ENCODE measurements at places on chromosomes 16 and 17.

DNA sequence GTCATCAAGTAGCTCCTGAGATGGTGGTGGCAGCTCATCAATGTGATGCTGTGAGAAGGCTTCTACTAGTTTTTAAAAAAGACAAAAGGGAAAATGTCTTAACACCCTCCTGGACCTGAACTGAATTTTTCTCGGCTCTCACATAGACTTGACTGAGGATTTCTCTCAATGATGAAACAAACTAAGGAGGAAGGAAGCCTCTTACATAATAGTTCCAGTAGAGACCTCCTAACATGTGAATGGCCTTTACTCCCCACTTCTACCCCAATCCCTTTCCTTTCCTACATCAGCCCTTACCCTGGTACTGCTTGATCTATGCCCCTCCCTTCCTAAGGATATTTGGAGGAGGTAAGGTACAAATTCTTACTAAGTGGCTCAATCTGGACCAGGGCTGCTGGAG is 54.8 kb upstream of the MTMR4 start:
- DNase-seq, result no peak

DNA sequence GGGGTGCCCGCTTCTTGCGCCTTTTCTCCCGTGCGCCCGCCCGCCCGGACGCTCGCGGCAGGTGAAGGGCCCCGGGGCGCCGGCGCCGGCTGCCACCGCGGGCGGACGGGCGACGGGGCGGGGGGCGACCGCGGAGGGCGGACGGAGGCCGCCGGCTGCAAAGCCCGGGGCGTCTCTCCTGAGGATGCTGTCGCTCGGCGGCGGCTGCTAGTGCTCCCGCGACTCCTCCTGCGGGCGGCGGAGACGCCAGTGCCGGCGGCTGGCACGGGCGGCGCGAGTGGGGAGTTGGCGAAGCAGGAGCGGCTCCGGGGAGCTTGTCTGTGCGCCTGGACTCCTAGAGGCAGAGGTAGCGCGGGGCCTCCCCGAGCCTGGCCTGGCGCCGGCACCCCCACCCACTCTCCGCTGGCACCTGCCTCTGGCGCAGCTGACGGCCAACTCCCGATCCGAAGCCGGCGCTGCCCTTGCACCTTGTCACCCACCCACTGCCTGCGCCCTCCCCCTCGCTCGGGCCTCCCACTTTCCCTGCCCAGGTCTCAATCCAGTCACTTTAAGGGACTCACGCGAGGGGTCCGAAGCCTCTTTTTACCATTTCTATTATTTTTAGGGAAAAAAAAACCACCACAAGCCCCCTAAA is at the start of gene FAM20A:
FAM20A (minus strand) TSS at position 437 of the 634 bp plus-strand sequence. CDS start 701 bp downstream, outside the sequence.
- DNase-seq, result peak; percentile 69

GRCh38 chr17:29619251-29619650 is 3.5 kb downstream of the CORO6 start:
- DNase-seq, result peak; percentile 52

DNA sequence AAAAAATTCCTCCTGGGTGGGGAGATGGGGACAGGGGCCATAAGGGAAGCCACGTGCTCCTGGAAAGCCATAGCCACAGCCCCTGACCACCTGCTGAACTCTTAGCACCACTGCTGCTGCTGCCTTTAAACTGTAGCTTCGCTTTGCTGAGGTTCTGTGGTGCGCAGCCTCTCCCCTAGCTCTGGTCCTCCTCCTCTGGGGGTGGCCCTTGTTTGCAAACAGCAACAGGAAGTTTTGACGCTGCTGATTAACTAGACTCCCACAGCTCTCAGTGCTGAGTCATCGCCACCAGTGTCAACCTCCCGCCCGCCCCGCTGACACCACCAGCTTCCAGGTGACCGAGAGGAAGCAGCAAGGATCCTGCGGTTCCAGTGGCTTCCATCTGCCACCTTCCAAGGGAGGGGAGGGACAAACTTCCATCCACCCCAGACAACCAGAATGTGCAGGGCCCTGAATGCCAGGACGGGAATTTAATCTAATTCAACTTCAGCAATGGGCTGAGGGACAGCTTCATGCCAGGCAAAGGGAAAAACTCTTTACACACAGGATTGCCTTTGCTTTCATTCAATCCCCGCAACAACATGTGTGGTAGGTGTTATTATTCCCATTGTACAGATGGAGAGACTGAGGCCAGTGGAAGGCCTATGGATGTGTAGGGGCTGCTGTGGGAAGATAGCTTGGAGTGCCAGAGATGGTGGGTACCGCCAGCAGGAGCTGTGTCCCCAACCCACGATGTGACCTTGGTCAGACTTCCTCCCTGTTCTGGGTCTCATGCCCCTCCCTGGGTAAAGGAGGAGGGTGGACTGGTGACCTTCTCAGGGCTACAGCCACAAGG is 8.1 kb upstream of the KIFC3 start:
- peak; percentile 95 for DNase-seq

DNA sequence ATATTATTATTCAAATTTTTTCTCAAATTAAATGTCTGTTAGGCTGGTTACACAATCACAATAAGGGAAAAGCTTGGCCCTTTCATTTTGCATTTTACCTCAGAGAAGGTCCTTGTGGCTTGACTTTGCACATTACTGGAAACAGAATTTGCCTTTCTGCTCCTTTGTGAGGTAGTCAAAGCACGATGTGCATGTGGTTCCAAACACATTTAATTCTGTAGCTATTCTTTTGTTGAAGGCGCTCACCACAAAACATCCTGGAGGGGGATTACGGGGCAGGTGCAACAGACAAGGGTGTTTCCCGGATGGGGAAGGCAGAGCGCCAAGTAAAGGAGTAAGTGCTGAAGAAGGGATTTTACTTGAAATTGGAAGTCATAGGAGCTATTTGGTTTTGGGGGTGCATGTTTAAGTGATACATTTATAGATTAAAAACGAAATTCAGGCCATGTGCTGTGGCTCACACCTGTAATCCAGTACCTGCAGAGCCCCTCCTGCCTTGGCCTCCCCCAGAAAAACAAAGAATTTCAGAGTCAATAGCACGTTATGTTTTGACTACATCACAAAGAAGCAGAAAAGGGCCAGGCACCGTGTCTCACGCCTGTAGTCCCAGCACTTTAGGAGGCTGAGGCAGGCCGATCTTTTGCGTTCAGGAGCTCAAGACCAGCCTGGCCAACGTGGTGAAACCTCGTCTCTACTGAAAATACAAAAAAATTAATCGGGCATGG is 31.2 kb upstream of the TENT4B start:
- no peak for DNase-seq

- DNase-seq, result no peak
Measured at GRCh38 chr17:34639706-34640425, 60.5 kb downstream of the TMEM132E start.

DNA sequence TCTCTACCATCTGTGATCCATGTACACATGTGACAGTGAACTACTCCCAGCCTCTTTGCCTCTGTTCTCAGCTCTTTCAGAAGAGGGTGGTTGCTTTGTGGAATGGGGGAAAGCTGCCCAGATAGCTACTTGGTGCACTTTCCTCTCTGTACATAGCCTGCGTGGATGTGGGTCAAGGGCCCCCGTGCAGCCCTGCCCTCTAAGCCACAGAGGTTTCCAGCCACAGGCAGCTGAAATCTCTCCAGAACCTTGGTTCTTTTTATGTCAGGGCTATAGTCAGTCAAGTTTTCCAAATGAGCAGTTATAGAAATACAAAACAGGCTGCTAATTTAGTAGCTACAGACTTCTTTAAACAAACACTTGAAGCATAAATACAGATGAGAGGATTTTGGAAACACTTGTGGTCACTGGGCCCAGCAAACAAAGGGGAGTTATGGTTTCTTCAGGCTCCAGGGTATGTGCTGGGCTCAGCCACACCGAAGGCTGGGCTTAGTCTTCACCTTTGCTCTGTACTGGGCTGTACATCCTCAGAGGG is 199.7 kb upstream of the ASIC2 start:
- DNase-seq, result no peak

DNA sequence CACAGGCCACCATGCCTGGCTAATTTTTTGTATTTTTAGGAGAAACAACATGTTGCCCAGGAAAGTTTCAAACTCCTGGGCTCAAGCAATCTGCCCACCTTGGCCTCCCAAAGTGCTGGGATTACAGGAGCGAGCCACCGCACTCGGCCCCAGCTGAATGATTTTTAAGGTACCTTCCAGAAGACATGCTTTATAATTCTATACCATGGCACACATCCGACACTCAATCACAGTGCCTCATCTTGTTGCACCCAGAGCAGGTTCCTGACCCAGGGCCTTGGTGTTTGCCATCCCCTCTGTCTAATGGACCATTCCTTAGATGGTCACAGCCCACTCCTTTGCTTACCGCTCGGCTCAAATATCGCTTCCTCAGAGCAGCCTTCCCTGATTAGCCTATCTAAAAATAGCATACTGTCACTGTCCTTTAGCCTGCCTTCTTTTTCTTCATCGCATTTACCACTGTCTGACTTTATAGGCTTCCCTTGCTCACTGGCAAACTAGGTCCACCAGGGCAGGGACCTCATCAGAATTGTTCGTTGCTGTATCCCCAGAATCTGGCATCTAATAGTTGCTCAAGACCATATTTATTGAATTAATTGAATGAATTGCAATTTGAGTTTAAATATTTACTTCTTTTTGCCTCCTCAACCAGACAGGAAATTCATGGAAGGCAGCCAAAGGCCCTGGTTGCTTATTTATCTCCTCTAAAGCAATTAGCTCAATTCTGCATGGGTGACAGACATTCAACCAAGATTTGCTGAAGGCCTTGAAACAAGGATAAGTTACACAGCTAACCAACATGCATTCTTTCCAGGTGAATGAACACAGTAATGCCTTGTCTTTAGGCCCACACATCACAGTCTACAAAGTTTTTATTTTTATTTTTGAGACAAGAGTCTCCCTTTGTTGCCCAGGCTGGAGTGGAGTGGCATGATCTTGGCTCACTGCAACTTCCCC is 6.3 kb upstream of the TENT4B start:
- DNase-seq, result no peak

GRCh38 chr16:57377080-57377841 is 5.0 kb downstream of the CX3CL1 start:
- DNase-seq, result no peak

Data from GM23248 (cell line).